ENCODE measurements at places on chromosomes 5 and 9.

DNA sequence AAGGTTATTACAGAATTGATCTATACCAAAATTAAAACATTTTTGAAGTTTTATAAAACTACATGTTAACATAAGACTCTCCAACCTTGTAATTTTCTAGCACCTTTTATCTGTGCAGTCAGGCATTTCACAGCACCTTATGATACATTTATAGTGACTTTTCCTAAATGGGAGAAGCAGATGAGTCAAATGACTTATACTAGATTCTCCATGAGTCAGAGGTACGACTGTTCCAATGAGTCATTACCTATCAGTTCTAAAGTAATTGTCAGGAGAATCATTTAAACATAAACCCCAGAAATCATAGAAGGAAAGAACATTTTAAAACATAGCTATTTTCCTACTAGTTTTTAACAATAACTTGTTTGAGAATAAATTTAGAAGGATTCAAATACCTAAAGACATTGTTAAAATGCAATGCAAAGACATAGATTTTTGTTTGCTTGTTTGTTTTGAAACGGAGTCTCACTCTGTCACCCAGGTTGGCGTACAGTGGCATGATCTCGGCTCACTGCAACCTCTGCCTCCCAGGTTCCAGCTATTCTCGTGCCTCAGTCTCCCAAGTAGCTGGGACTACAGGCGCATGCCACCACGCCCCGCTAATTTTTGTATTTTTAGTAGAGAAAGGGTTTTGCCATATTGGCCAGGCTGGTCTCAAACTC lies 34.7 kb upstream of the DMXL1 start:
- no peak for DNase-seq

GRCh38 chr5:38643616-38644015 lies 87.2 kb upstream of the LIFR start:
- no peak for DNase-seq

- no peak for DNase-seq
Observed at GRCh38 chr9:135976944-135977343, 15.8 kb upstream of the UBAC1 start.

GRCh38 chr5:111063709-111064322 lies 7.7 kb upstream of the TSLP start:
- DNase-seq: no peak

- no peak for DNase-seq
Observed at GRCh38 chr5:147686421-147686820, 96.1 kb downstream of the JAKMIP2 start.
